ENCODE measurements at places on chromosomes 5 and 9.

DNA sequence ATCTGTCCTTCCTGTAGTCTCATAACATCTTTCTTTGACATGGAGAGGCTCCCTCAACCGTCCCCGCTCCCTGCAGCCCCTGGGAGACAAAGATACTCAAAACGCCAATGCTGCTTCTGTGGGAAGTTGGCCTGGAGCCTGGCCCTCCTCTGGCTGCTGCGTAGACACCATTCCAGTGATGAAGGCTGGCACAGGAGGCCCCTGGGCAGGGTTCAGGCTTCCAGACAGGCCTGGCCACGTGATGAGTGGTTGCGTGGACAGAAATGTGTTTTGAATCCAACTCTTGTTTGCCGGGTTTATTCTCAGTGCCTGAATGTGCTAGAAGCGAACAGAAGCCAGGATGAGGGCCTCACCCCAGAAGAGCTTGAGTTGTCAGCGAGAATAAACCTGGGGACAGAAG, 43.2 kb upstream of the NKX2-5 start:
- no peak for DNase-seq

DNA sequence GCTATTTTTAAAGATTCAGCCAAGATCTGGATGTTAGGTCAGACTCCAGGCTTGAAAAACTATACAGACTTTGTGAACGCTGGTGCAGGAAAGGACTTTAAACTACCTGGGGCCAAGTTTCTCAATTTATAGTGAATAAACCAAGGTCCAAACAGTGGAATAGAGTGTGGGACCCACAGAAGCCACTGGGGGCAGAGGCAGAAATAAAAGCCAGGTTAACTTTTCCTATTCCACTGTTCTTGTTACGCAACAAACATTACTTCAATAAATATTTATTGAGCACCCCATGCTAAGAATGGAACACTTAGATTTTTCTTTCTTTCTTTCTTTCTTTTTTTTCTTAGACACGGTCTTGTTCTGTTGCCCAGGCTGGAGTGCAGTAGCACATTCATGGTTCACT, 11.0 kb upstream of the HAVCR1 start:
- DNase-seq, result no peak

GRCh38 chr5:13359344-13359743, 585.1 kb downstream of the DNAH5 start:
- DNase-seq, result no peak

- peak; percentile 13 for DNase-seq
Observed at GRCh38 chr9:112380825-112381221, 915 bp downstream of the HSDL2 start.

DNA sequence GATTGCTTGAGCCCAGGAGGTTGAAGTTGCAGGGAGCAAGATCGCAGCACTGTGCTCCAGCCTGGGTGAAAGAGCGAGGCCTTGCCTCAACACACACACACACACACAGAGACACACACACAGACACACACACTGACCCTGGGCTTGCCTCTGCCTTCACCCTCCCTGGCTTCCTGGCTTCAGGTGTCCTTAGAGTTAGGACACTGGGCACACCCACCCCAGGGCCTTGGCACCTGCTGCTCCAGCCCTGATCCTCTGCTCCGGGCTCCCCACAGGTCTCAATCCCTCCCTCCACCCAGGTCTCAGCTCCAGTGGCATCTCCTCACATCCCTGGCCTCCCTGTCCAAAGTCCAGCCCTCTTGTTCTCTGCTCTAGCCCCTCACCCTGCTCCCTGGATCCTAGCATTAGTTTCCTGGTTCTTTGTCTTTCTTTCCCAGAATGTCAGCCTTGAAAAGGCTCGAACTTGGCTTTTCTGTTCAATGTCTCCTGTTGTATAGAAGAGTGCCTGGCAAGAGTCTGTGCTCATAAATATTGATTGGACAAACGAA, 212.9 kb downstream of the C9orf50 start:
- DNase-seq, result no peak

Measured in stimulated activated naive CD8-positive, alpha-beta T cell treated with anti-CD3 and anti-CD28 coated beads, Interleukin-15, amount 100 ng/mL, for 72 hours (primary cell).